Naive thymus-derived CD4-positive, alpha-beta T cell (primary cell): ENCODE measurements at places on chromosomes 1 and 21.
A peak's percentile ranks its signal among the peaks of the same experiment; 100 is the strongest.

GRCh38 chr1:44985747-44986359 lies 542 bp downstream of the EIF2B3 start:
- no peak for DNase-seq

DNA sequence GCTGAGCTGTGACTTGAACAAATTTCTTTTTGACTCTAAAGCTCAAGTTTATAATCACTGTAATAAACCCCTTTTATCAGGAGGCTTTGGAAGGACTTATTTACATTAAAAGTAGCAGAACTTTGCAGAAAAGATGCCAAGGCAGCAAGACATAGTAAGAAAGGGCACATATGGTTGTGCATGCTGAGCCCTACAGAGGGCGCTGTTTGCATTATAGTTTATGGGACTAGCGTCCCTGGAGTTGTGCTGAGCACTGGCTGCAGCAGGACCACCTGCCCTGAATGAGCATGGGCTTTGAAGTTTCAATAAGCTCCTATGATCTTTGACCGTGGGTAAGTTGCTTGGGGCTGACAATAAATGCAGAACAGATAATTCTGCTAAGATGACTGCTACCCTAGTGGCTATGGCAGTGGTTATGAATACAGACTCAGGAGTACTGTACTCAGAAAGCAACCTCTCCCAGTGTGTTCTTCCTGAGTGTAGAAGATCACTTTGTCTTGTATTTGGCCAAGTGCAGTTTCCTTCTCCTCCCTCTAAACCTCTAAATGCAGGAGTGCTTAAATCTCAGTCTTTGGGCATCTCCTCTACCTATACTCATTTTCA lies 45.4 kb upstream of the USP1 start:
- peak; percentile 6 for DNase-seq

DNA sequence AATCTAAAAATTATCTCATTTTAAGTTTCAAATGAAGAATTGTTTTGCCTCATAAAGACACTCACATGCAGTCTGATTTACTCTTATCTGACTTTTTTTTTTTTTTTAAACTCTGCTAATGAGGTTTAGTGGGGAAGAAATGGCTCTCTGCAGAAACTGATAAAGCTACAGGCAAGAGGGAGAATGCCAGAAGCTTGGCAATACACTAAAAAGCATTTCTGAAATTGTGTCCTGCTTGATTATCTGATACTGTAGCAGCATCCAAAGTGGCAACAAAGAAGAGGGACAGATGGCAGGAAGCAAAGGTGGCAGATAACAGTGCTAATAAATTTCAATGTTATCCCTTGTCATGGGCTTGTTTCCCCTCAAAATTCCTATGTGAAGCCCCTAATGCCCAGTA lies 1744.9 kb downstream of the NCAM2 start:
- no peak for DNase-seq

GRCh38 chr1:183734543-183735036 lies 70.3 kb upstream of the RGL1 start:
- no peak for DNase-seq

DNA sequence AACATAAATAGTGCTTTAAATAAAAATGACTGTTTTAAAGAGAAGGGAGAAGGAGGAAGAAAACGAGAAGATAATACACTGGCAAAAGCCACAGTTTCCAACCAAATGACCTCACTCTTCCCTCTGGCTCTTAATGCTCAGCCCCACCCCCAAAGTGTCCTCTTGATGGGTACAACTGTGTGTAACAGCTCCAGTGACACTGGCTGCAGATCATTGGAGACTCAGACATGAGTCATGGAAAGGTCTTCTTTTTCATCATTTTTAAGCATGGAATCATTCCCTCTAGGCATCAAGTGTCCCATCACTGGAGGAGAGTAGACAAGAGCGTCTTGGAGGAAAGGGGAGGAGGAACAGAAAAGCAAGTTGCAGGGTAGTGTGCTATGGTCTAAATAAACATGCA lies 333.0 kb downstream of the PAPPA2 start:
- DNase-seq, result no peak

GRCh38 chr21:35226968-35227744 lies 178.1 kb upstream of the RUNX1 start:
- no peak for DNase-seq

DNA sequence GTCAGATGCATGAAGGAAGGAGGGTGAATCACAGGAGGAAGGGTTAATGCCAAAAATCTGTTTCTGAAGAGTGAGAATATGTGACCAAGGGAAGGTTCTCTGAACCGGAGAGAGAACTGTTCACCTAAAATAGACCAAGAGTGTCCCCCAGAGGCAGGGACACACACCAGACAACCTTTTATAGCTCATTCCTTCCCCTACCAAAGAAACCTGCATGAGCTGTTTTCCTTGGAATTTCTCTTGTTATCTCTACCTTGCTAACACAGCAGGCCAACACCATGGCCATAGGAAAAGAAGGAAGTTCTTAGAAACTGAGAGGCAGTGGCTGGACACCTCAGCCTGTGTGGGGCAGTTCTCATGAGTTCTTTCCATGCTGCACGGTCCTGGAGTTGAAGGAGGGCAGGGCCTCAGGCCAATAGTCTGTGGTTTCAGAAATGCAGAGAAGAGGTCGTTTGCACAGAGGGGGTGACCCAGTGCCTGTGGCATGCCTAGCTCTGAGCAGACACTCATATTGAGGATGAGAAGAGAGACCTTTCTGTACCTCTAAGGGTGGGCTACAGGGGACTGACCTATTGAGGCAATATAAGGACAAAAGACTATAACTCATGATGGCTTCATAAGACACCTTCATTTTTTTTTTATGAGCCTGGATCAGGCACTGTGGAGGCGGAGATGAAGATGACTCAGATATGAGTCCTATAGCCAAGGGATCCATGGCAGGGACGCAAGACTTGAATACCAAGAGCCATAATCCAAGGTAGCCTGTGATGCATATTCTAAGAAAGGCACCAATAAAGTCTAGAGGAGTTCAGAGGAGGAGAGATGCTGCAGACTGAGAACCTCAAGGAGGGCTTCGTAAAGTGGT lies 39.4 kb downstream of the IGFN1 start:
- DNase-seq, result no peak

- peak; percentile 59 for DNase-seq
Measured at GRCh38 chr1:152347116-152347728, 12.6 kb downstream of the FLG2 start.

DNA sequence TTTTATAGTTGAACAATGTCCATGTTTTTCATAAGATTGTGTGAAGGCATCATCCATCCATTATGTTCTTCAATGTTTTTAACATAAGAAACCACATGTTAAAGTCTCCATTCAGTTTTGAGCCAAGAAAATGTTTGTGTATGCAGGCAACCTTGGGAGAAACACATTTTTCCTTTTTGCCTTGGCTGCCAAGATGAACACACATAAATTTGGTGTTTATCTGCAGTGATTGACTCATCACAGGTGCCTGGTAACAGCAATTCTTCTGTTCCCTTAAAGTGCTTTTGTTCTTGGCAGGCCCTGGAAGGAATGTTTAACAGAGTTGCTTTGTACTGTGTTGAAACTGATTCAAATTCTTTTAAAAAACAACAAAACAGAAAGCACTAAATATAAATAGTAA lies 709.9 kb upstream of the ADGRL4 start:
- no peak for DNase-seq

GRCh38 chr1:211035821-211036380 lies 98.0 kb downstream of the KCNH1 start:
- DNase-seq, result no peak

- no peak for DNase-seq
Measured at GRCh38 chr1:116540088-116540487, 30.7 kb downstream of the CD58 start.

GRCh38 chr1:18532390-18533170 lies 51.9 kb downstream of the KLHDC7A start:
- no peak for DNase-seq

- no peak for DNase-seq
Measured at GRCh38 chr21:16568661-16569060, 838.9 kb downstream of the USP25 start.

- no peak for DNase-seq
Measured at GRCh38 chr1:191963781-191964455, 194.3 kb upstream of the RGS18 start.

- DNase-seq, result no peak
Measured at GRCh38 chr1:104905322-104905721, 1155.6 kb downstream of the AMY1C start.

DNA sequence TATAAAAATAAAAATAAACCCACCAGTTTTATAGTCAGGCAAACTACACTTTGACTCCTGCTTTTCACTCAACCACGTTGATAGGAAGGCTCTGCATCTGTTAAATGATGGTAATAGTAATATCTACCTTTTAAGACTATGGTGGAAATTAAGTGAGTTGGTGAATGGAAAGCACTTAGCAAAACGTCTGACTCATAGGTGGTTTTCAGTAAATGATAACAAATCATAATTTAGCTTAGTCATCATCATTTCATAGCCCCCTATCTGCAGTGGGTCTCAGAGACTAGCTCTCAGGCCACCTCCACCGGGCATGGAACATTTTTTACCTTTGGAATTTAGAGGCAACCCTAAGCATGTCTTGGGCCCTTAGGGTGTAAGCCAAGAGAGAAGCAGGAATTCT lies 160.0 kb downstream of the PDE4B start:
- no peak for DNase-seq

- DNase-seq, result no peak
Measured at GRCh38 chr21:43985690-43986251, 26.3 kb upstream of the TRAPPC10 start.

DNA sequence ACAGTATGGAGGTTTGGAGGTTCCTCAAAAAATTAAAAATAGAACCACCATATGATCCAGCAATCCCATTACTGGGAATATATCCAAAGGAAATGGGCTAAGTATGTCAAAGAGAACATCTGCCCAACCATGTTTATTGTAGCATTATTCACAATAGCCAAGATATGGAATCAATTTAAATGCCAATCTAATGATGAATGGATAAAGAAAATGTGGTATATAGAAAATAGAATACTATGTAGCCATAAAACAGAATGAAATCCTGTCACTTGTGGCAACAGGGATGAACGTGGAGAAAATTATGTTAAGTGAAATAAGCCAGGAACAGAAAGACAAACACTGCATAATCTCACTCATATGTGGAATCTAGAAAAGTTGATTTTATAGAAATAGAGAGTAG lies 201.7 kb upstream of the AJAP1 start:
- DNase-seq, result no peak

DNA sequence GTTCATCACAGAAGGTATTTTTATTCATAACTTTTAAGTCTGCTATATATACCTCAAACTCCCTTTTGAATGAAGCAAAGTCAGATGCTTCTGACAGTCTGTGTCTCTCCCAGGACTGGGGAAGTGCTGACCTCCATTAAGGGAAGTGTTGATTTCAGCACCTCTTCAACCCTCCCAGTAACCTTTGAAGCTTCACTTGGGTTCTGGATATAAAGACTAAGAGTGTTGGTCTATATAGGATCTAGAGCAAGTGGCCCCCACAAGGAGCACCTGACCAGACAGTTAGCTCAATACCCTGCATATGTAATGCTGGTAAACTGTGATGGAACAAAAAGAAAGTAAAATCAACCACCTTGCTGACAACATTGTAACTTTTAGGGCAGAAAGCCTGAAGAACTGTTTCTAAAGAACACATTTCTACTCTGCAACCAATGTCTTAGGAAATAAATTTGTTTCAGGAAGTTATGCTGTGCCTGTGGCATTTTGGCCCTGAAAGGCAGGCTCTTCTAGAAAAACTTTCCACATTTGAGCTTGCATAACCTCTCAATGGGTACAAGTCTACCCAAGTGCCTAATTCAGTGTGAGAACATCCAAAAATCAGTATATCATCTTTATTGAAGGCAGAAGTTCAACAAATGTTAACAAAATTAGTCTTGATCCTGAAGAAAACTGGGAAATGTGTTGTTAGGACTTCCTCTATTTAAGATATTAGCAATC lies 865 bp upstream of the PTPN22 start:
- DNase-seq, result peak; percentile 28

DNA sequence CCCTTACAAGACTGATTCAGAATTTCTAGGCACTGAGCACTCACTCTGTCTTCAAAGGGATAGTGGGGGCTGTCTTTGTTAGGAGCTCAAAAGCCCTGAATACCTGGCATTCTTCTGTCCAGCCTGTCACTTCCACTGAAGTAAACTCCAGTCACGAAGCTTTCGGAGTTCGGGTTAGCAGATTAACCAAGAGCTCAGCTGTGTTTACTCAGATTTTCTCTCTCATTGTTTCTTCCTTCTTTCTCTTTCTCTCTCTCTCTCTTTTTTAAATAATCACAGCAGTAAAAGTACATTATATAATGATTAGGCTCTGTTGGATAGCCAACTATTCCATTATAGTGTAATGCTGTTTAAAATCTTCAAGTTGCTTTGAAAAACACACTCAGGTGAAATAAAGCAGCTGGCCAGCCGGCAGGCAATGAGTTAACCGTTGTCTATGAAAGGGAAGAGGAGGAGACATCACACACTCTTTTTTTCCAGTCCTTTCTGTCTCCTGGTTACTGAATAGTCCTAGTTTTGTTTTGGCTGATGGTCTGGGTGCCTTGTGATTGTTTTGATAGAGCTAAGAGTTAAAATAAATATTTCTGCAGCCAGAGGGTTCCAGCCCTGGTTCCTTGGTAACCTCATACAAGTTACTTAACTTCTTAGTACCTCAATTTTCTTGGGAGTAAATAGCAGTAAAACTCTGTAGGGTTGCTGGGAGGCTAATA lies 89.8 kb downstream of the ADSS2 start:
- no peak for DNase-seq

DNA sequence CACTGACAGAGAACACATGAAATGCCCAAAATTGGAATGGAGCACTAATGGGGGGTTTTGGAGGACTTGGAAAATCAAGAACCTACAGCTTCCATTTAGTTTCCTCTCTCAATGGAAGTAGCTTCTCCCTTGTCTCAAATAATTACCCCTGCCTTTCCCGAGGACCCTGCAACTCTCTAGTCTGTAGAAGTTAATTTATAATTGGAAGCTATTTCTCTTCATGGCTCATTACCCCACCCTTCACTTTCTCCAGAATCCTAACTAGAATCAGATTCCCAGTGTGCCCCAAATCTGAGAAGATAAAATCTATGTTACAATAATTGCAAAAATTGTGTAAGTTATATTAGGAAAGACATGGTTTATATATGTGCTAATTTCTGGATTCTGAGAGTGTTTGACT lies 181.5 kb upstream of the ATP1B1 start:
- no peak for DNase-seq

DNA sequence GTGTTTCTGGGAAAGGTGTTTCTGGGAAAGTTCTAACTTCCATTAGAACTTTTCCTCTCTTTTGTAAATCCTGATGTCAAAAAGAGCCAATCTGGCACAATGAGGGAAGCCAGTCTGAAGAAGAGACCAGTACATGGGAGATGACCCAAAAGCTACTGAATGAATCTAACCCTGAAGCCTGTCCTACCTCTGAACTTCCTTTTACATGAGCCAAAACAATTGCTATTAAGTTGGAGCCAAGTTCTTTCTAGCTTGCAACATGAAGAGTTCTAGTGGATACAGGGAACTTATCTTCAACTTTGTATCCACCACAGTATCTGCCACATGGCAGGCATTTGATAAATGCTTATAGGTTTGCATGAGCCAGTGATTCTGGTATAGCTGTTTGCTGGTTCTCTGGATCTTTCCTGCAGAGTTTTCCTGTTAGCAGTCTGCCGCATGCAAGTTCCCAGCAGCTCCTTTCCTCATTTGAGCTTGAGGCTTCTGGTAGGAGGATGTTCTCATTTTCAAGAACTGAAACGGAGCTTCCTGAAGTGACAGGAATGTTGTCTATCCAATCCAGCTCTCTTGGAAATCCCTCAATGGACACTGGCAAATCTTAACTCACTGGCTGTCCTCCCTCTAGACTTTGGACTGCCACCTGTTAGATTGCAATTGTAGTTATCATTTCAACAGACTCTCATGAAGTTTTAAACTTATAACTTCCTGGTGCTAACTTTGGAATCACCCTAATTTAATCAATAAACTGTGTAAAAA lies 73.1 kb upstream of the LPGAT1 start:
- DNase-seq, result no peak
